ENCODE measurements at places on chromosomes 4 and X.

DNA sequence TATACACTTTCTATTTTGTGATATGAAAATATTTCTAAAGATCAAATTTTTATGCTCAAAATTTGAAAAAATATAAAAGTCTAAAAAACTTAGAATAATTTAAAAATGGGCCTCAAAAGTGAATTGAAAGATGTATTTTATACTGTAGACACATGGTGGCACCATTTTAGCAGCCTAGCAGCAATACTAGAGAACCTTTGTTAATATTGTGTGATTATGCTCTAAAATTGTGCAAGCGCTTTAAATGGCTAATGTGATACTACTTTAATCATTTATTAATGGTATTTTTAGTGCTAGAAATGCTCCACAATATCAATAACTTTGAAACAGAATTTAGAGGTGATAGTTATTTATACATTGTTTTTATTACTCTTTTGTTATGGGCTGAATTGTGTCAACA is 3.7 kb upstream of the GUF1 start:
- DNase-seq, result no peak

GRCh38 chr4:94413085-94413840 is 38.5 kb upstream of the PDLIM5 start:
- no peak for DNase-seq

DNA sequence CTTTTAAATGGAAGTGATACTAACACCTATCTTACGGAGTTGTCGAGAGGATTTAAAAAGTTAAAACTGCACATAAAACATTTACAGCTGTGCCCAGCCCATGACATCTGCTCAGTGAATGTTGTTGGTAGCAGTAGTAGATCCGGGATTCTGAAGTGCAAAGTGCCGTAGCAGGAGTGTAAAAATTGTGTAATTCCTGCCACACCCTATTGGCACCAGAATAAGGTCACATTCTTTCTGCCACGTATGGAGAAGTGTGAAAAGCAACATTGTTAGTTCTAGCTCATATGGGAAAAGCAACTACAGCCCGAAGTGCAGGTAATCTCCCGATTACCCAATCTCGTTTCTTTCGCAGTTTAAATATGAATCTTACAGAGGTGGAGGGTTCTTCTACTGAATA is 31.2 kb downstream of the PRIMPOL start:
- no peak for DNase-seq

DNA sequence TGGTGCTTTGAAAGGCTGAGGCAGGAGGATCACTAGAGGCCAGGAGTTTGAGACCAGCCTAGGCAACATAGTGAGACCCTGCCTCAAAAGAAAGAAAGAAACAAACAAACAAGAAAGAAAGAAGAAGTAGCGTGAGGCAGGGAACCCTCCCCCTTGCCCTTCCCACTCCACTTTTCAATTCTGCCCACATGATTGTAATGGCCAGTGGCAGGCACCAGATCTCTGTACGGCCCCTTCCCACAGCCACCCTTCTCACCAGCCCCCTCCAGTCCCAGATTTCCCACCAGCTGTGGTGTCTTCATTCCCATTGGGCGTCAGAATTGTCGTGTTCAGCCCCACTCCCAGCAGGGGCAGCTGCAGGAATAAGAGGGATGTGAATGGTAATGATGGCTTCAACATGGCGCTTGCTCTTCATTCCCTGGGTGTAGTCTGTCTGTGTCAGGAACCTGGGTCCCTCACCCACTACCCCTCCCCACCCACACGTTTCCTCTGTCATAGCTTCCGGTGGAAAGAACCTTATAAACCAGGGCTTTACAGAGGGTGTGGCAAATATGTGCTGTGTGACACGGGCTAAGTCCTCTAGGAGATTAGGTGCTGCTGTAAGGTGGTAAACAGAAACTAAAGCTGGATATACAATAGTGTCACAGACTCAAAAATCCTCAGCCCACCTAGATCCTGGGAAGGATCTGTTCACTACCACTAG is at the start of gene IL2RG:
IL2RG (minus strand) TSS at position 437 of the 703 bp plus-strand sequence; CDS start at position 399, 38 bp downstream.
- DNase-seq, result peak; percentile 61

- DNase-seq, result no peak
Measured at GRCh38 chr4:25051534-25051933, 20.8 kb upstream of the LGI2 start.

DNA sequence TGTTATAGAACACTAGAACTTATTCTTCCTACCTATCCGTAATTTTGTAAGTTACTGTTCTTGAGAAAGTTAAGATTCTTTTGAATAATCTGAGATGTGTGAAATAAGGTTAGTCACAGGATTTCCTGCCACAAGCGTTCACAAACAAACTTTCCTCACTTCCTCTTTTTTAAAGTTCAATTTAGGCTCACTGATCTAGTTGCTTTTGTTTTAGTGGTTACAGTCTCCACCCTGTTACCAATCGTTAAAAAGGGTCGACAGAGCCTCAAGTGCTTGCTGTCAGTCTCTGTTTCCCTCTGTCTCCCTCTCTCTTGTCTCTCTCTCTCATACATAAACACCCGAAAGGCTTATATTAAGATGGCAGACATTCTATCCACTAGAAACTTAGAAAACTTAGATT is 35.9 kb upstream of the STK26 start:
- DNase-seq, result peak; percentile 4

Measured in stimulated activated CD8-positive, alpha-beta memory T cell treated with anti-CD3 and anti-CD28 coated beads, Interleukin-4, amount 100 ng/mL, for 1 hour (primary cell).